ENCODE measurements at places on chromosomes 1 and 21.

- peak; percentile 92 for DNase-seq
Measured at GRCh38 chr1:27154991-27155781, at the start of gene SLC9A1. Gene SLC9A1, minus strand, starts transcription at chr1:27155125. Its CDS starts 791 bp downstream, at chr1:27154334.

DNA sequence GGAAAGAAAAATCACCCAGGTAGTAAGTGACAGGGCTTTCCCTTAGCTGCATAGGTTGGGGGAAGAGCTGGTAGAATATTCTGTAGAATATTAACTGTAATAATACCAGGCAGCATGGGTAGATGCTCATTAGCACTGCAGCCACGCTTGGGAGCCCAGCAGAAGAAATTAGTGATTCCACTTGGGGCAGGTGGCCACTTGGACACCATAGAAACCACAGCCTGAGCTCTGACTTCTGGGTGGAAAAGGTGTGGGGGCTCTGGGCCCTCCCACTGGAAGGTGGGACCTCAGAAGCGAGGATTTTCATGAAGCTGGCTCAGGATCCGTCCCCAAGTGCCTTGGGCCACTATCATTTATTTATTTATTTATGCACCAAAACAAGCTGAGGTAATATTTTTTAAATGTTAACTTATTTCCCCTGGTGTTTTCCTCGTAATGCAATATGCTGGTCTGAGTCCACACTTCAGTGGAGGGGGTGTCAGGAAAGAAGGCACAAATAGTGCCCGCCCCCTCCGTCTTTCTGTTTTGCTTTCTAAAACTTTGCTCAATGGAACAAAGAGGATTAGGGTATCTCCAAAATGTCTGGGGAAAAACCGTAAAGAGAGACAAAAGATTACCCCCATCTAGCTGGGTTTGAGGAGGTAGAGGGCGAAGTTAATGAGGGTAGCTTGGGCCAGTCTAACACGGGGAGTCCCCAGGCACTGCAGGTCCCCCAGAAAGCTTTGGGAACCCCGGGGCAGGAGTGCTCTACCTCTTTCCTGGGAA, 75.2 kb upstream of the GADD45A start:
- DNase-seq: no peak

DNA sequence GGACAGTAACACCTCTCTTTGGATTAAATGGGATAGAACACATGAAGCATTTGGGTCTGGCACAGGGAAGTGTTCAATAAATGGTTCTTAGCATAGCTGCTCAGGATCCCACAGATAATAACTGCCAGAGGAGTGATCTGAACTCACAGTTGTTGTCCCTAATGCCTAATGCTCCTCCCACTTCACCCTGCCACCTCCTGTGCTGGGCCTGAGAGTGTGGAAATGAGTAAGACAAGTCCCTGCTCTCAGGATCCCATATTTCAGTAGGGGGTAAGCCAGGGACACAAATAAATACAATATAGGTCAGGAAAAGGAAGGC, 19.9 kb upstream of the FOXO6 start:
- no peak for DNase-seq

GRCh38 chr1:203860396-203861025, 888 bp upstream of the SNRPE start:
- no peak for DNase-seq

DNA sequence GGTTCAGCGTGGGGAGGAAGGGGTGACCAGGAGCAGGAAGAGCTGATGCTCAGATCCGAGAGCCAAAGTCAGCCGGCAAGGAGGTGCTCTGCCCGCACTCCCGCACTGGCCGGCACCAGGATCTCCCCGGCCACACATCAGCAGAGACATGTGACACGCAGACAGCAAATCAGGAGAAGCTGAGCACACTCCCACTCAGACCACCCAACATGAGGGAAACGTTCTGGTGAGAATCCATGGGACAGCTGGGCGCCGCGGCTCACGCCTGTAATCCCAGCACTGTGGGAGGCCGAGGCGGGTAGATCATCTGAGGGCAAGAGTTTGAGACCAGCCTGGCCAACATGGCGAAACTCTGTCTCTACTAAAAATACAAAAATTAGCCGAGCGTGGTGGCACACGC, 18.6 kb upstream of the PTTG1IP start:
- no peak for DNase-seq

- peak; percentile 8 for DNase-seq
Measured at GRCh38 chr1:67766141-67766978, 66.9 kb downstream of the GNG12 start.

DNA sequence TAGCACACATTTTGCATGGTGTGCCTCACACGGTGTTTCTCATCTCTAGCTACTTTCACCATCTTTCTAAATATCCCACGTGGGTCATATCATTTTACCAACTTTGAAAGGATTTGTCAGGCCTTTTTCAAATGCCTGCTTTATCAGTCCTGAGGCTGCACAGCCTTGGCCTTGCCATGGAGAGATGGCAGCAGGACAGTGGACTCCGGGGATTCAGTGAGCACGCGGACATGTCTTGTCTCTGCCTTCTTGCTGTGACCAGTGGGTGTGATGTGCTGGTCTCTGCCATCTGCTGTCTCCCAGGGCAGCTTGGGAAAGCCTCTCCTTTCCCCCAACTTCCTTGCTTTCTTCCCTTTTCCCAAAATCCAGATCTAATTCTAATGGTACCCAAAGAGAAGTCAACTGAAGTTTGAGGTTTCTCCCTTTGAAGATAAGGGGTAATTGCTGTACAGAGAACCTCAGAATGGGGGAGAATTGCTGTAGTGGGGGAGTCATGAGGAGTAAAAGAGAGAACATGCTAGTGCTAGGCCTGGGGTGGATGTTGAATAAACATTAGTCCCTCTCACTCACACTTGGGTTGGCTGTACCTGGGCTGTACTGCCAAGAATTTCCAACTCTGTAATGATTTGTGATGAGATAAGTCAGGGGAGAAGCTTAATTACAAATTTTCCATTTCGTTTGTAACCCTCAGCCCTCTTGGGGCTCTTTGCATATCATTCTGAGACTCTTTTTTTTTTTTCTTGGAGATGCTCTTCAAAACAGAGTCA, 99.5 kb downstream of the GALNT2 start:
- no peak for DNase-seq

DNA sequence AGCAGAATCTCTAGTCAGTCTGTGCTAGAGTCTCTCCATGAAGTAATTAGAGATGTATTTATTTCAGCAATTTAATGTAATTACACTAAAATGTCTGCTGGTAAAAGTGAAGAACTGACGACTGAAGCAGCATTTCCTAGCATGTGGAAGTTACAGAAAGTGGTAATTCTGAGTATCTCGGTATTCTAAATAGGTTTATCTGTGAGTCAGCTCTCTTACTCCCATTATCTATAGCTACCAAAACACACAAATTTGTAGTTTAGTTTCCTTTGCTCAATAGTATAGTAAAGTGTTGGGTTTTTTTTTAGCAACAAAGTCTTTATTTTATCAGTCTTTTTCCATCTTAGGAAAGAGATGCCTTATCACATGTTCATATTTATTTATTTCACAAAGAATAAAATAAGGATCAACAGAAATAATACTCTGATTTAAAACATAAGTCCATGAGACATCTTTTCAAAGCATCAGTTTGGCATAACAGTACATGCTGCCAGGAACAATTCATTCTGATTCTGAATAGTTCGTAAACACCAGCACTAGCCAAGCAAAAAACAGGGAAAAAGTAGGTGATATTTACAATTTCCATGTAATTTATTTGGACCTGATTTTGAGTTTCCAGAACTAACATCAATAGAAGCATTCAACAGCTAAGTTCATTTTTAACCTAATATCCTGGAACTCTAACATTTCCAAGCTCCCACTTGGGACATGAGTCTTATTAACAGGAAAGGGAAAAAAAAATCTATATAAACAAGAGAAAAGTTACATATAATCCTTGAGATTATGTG, 76.3 kb downstream of the KCNT2 start:
- DNase-seq: no peak

DNA sequence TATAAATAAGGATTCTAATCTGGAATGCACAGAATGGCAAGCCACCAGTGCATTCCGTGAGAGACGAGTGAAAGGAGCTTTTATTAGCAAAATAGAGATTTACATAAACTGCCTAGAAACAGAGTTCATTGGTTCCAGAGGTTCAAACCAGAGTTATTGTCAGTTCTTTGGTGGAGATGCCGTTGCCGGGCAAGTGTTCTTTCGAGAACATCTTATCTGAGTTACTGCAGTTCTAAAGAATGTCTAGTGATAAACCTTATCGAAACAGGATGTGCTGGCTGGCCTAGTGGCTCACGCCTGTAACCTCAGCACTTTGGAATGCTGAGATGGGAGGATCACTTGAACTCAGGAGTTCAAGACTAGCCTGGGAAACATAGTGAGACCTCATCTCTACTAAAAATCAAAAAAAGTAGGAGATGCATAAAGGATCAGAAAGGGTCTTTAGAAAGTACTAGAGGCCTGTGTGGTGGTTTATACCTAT, 19.9 kb upstream of the EVI5 start:
- no peak for DNase-seq

DNA sequence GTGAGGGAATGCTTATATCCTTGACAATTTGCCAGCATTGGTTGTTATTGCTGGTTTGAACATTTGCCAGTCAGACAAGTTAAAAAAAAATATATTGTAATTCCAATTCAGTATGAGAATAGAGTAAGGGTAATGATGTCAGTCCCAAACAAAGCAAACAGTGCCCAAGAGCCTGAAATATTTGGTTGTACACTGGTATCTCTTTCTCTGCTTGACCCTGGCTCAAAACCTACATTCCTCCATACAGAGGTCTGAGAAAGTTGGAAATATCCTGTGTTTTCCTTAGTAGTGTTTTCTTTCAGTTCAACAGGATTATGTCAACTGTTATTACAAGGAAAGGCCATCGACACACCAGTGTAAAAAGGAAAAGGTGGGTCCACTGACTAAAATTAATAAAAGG, 145.6 kb downstream of the MRPL39 start:
- DNase-seq: no peak

DNA sequence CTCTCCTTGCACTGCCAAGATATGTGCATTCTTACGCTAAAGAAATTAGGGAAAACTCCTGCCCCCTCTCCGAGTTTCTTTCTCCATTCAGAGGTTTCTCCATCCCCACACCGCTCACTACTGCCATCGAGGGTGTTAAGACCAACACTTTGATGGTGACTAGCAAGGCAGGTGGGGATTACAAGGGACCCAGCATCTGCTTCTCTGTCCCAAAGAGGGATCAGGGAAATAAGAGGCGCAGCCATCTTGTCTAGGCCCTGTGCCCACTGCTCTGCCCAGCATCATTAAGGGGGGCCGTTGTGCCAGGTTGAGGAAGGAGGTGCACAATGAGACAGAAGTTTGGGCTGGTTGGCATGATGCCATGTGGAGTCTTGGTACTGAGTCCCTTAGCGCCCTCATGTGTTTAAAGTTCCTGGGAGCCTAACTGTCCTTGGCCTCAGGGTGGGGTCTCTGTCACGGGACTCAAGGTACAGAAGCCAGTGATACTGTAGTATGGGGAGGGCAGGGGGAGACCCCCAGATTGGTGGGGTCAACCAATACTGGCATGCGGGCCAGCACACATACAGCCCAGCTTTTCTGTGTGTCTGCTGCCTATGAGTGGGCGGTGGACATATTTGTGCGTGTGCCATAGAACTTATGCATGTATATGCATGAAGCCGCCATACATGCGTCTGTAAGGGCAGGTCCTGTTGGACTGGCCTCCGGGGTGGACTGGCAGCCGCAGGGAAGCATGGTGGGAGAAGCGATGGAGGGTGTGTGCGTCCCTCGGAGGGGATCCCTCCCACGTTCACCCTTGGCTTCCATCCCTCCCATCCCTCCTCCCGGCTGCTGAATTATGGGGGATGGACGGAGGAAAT, 5.5 kb downstream of the EFNA3 start:
- no peak for DNase-seq
